ENCODE measurements at places on chromosomes 16 and 17.

DNA sequence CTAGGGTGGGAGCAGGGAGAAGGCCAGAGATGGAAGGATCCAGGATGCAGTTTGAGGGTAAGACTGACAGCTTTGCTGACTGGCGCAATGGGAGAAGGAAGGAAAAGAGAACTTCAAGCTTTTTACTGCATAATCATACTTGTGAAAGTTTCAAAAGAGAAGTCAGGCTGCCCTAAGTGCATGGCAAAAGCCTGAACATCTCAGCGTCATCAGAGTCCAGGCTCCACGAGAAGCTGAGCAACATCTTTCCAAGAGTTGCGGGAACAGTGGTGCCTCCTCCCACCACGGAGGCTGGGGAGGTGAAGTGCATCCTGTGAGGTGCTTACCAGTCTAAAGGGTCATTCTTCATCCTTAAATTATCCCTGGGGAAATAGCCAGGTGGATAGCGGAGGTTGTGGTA, 26.9 kb upstream of the SLC38A8 start:
- no peak for DNase-seq

GRCh38 chr17:28724500-28725165, 1.4 kb downstream of the TLCD1 start:
- no peak for DNase-seq

DNA sequence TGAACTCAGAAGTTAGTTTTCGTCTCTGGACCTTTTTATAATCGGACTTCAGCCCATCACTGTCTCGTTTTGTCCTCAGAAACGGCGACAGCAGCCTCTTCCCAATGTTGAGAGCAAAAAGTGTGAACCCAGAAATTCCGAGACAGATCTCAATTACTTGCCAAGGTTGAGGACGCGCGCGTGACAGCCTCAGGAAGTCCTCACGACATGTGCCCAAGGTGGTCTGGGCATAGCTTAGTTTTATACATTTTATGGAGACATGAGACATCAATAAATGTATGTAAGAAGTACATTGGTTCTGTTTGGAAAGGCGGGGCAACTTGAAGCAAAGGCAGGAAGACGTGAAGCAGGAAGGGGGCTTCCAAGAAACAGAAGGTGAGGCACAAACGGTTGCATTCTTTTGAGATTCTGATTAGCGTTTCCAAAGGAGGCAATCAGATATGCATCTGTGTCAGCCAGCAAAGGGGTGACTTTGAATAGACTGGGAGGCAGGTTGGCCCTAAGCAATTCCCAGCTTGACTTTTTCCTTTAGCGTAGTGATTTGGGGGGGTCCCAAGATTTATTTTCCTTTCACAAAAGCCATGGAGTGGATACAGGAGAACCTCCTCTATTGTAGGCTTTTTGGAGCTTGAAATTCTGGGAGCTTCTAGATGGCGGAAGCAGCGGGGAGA, 583 bp upstream of the ZNF747 start:
- DNase-seq, result no peak

DNA sequence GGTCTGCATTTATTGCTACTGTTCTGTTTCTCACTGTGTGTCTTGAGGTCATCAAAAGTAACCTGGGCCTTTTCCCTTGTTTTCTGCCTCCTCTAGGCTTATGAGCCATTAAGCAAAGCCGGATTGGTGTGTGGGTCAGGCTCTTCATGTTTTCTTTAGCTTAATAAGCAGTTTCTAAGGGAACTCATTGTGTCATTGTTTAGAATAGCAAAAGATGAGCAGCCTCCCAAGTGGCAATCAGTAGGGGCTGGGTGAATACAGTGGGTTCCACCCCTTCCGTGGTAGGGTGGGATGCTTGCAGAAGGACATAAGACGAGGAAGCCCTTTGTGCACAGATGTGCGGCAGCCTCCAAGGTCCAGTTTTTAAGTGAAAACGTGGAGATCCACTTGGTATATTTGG, 34.5 kb downstream of the ABCC1 start:
- DNase-seq, result no peak

DNA sequence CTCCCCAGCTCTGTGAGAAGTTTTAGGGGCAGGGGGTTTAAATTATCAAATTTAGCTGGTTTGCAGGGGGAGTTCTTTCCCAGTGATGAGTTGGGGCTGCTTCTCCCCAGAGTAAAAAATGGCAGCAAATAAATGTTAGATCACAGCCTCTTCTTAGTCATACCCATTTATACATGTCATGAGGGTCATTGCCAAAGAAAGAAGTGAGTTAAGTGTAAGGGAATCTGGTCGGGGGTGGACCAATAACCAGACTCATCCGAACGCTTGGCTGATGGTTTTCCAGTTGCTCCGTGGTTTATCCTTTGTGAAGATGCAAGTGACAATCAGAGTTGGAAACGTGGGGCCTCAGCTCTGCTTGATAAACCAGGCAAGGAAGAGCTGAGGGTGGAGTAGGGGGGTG, 87.1 kb downstream of the PLXDC1 start:
- DNase-seq, result no peak

GRCh38 chr17:45973099-45973780, 25.8 kb upstream of the STH start:
- DNase-seq, result no peak

DNA sequence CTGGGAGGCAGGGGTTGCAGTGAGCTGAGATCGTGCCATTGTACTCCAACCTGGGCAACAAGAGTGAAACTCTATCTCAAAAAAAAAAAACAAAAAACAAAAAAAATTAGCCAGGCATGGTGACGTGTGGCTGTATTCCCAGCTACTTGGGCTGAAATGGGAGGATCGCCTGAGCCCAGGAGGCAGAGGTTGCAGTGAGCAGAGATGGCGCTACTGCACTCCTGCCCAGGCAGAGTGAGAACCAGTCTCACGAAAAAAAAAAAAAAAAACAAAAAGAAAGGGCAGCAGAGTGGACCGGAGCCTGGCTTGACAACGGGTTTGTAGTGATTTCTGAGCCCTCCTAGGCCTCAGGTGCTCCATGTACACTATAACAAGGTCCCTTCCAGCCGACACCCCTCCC, 33.1 kb downstream of the PEMT start:
- no peak for DNase-seq

- DNase-seq, result no peak
Measured at GRCh38 chr17:64502021-64502420, 4.1 kb downstream of the DDX5 start.

- DNase-seq, result no peak
Measured at GRCh38 chr17:64480951-64481350, 15.9 kb downstream of the POLG2 start.

DNA sequence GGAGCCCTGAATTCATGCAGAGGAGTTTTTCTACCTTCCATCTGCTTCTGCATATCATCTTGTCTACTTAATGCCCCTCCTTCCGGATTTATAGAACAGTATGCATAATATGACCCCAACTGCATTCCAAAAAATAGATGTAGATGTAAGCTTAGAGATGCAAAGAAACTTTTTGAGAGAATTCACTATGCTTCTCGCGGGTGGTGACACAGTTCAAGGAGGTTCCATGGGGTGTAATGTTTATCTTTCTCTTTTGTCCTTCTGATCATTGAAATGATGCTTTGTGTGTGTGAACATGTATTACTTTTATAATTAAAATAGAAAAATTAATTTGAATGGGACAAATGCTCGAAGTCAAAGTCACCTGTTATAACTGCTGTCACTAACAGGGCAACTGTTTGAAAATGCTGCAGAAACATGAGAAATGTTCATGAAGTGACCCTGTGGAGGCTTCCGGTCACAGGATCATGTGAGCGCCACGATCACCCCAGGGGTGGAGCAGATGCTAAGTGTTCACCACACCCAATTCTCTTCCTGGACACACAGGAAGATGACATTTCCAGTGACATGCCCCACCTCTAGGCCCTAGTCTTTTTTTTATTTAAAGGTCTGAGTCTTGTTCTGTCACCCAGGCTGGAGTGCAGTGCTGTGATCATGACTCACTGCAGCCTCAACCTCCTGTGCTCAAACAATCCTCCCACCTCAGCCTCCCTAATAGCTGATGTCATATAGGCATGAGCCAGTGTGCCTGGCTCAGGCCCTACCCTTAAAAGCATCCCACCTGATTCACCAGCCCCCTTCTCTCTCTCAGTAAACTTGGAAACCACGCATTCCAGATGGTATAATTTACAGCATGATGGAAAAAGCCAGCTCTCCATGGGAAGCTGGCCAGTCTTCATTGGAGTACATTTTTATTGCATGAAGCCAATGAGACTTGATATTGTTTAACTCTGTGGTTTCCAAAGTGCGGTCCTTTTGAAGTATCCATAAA, 21.0 kb upstream of the AGRP start:
- no peak for DNase-seq

All from NCI-H1048 (cell line).